Right hindlimb (tissue), 1 donor: ENCODE measurements at places on chromosomes 2 and 18.

- DNase-seq: no peak
Observed at GRCh38 chr2:176648700-176649297, 379.6 kb downstream of the MTX2 start.

DNA sequence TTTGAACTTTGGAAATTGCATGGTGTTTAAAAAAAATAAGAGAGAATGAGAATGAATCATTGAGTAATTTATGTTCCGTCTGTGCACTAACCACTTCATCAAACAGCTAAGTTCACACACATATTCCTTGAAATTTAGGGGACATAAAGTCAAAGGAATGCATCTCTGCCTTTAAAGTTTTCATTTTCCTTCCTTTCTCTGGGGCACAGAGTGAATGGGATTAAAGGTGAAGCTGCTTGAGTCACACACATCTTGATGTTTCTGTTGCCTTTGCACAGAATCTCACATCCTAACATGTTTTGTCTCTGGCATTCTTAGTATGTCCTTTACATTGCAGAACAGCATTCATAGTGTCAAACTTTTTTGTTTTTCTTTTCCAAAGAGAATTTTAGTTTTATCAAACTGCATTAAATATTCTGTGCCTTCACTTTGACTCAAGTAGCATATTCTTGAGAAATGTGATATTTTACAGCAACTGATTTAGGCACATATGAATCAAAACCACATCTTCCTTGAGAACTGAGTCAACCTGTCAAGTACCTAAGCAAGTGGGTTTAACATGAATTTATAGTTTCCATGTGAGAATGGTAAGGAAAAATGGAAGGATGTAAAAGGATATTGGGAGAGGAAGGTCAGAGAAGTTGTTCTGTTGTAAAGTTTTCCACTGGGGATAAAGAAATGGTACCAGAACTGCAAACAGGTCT lies 169.1 kb upstream of the THUMPD2 start:
- no peak for DNase-seq

DNA sequence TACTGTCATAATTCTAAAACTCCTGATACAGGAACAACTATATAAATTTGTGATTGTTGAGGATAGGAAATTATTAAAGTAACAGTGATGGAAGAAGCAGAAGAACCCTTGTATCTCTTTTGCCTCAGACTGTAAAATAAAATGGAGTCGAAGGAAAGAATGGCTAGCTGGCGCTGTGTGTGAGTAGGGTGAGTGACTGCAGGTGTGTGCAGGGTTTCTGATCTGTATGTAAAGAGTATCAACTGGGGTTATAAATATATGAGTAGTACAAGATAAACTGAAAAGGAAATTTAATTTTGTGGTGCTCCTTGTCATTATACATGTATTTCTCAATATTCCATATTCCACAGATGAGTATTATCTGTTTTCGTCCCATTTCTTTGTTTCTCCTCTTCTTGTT lies 15.2 kb downstream of the POLI start:
- no peak for DNase-seq

- no peak for DNase-seq
Observed at GRCh38 chr18:37334631-37335408, 230.8 kb downstream of the CELF4 start.

DNA sequence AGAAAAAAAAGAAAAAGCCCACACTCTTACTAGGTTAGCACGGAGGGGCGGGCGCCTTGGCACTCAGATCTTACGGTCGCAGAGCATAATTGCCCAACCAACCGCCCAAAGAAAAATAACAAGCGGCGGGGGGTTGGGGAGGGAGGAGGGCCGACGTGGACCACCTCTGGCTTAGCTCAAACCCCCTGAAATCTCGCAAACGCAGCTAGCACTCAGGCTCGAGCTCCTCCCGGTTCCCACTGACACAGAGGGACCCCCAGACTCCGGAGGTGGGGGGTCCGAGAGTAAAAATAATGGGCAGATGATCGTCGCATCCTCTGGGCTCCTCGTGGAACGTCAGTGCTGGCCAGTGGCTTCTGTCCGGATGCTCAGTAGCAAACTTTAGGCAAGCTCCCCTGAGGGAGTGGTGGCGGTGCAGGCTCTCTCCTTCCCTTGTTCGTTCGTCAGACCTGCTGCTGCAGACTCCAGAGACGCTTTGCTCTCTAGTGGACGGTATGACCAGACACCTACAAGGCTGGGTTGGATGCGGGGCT lies 12.0 kb downstream of the CATIP start:
- no peak for DNase-seq

DNA sequence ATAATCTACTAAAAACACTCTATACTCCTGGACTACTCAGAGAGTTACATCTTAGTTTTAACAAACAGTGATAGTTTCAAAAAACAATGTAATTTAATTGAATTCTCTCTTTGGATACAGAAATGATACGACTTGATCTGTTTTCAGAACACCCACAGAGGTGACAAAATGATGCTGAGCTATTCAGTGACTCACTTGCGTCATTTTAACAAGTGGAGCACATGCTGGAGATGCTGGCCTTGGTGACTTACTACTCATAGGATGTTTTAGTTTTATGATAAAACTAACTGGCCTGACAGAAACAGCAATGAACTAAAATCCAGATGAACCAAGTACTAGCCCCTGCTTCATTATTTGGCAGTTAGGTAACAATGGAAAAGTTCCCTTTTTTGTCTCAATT lies 101.3 kb upstream of the ITGB6 start:
- no peak for DNase-seq

GRCh38 chr18:46416706-46417638 lies 240.0 kb downstream of the LOXHD1 start:
- no peak for DNase-seq

GRCh38 chr2:195592105-195592504 lies 64.9 kb upstream of the SLC39A10 start:
- DNase-seq: no peak

GRCh38 chr2:64812285-64812684 lies 158.6 kb upstream of the SERTAD2 start:
- DNase-seq: no peak

DNA sequence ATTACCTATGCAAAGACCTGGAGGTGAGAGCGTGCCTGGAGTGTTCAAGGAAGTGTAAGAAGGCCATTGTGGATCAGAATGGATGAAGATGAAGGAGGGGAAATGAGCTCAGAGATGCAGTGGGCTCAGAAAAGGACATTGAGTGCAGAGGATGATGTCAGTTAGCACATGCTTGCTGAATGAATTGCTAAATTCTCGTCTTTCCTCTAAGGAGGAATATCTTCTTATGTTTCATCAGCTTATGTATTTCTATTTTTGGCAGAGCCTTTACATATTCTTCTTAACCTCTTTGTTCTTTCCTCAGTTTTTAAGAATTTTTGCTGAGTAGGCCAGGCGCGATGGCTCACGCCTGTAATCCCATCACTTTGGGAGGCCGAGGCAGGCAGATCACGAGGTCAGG lies 30.9 kb downstream of the FAM171B start:
- no peak for DNase-seq

GRCh38 chr2:205034034-205034433 lies 488.8 kb downstream of the PARD3B start:
- DNase-seq: no peak

- no peak for DNase-seq
Observed at GRCh38 chr2:146048141-146048540, 1528.2 kb upstream of the ZEB2 start.

DNA sequence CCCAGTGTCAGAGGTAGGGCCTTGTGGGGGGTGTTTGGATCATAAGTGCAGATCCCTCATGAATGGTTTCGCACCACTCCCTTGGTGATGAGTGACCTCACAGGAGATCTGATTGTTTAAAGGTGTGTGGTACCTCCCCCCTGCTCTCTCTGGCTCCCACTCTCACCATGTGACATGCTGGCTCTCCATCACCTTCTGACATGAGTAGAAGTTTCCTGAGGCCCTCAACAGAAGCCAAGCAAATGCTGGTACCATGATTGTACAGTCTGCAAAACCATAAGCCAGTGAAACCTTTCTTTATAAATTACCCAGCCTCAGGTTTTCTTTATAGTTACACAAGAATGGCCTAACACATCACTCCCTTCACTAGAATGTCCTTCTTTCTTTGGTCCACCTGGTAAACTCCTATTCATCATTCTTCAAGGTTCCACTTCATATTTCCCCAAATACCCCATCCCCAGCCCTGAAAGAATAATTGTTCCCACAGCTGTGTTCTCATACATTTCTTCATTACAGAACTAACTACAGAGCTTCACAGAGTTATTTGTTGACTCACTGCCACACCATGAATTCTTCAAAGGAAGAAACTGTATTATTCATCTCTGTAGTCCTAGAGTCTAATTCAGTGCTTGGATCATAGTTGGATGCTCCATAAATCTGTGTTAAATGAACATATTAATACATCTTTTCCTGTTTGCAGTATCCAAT lies 81.2 kb upstream of the STK17B start:
- no peak for DNase-seq
